Body of pancreas (tissue), 4 donors: ENCODE measurements at places on chromosomes 7 and 10.
A peak's percentile ranks its signal among the peaks of the same experiment; 100 is the strongest.

DNA sequence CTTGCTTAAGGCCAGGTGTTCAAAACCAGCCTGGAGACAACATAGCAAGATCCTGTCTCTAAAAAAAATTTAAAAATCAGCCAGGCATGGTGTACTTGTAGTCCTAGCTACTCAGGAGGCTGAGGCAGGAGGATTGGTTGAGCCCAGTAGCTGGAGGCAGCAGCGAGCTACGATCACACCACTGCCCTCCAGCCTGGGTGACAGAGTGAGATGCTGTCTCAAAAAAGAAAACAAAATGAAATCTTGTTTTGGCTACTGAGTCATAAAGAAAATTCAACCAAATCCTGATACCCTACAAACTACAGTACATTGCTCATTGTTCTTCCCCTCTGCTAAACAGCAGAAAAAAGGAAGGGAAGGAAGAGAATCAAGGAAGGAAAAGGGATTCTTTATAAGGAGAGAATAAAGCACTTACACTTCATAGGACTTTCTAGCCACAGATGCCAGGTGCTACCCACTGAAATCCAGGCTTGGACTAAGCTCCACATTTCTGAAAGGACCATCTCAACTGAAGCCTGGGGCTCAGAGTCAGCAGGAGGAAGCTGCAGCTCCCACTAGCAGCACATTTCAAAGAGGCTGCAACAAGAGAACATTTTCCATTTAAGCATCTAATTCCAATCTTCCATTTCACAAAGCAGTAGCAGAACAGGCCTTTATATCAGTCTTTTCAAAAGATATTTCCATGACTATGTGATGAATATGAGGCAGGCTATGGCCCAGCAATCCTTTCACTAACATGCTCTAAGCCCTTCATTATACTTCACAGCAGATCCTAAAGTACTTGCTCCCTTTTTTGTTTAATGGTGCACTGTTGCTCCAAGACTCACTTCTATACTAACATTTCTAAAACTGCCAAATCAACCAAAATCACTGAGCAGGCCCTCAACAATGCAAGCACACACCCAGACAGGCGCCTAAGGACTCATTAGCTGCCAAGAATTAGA, 13.5 kb downstream of the TNPO3 start:
- DNase-seq, result no peak

DNA sequence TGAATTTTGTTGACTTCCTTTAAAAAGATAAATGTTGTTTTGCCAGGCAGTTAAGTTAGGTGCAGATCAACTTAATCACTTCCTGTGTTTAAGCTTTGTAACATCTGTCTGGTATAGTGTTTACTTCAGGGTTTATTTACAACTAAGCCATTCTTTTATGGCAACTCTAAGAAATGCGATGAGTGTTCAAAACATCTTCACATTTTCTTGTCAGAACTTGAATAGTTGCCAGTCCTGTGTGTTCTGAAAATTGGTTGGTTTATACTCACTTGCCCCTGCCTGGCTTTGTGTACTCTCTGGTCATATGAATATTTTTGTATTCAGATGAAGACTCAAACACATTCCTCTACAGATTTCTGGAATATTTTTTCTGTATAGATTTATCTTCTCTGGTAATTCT, 327.2 kb downstream of the MDFIC start:
- DNase-seq, result no peak

DNA sequence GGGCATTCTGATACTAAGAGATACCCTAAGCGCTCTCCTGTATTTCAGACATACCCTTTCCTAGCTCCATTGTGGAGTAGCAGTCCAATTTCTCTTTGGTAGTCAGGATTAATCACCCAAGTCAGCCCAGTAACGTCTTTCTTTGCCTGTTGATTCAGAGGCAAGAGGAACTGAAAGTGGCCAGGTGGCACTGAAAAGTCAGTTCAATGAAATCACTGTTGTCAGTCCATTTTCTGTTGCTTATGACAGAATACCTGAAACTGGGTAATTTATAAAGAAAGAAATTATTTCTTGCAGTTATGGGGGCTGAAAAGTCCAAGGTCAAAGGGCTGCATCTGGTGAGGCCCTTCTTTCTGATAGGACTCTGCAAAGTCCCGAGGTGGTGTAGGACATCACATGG, 40.2 kb downstream of the ANKRD61 start:
- DNase-seq, result no peak

GRCh38 chr7:137151041-137151689, 192.4 kb downstream of the PTN start:
- DNase-seq, result no peak

- DNase-seq, result no peak
Measured at GRCh38 chr7:92988051-92988450, 129.7 kb downstream of the SAMD9 start.

- DNase-seq, result no peak
Measured at GRCh38 chr10:78559661-78560340, 509.0 kb upstream of the ZMIZ1 start.

DNA sequence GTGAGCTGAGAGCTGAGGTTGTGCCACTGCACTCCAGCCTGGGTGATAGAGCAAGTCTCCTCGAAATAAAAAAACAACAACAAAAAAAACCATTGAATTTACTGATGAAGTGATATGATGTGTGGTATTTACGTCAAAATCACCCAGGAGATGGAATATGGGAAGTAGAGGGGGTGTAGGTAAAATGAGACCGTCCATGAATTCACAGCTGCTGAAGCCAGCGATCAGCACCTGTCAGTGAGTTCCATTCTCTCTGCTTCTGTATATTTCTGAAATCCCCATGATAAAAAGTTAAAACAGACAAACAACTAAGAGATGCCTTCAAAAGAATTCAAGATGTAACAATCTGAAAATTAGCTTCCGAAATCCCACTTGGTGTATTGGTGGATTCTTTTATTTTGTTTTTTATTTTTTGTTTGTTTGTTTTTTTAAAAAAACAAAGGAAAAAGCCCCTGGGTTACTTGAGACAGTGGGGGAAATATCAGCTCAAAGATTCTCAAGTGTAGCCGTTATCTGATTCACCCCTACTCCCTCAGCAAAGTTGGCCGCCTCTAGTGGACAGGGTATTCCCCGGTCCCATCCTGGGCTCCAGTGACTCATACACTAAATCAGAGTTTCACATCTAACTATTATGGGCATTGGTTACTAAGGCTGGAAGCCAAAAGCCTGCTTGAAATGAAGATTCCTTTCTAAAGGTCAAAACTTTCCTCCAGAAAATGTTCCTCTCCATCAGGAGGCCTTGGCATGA, 76.4 kb downstream of the MAP3K8 start:
- DNase-seq, result peak; percentile 17

- no peak for DNase-seq
Measured at GRCh38 chr7:31955641-31956040, 114.6 kb downstream of the PDE1C start.

- DNase-seq, result no peak
Measured at GRCh38 chr7:64870656-64871055, 32.4 kb upstream of the ZNF273 start.

DNA sequence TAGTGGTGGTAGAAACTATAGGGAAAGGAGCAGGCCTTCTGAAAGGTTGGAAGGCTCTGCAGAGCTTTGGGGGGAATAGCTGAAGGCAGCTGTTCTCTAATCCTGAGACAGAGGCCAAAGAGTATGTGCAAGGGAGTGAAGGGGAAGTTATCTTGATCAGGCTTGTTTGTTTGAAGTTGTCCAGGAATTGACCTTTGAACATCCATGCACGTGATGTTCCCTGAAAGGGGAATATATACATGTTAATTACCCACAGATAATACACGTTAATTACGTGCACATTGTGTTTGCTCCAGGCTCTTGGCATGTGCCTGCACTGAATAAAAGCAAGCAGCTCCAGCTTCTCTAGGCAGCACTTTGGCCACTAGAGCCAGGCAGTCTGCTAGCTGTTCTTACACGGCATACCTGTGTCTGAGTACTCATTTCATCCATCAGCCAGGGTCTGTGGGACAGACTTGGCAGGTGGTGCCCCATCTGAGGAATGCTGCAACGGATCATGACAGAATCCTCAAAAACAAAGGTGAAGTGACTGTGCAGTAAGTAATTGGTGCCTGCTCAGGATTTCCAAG, 18.0 kb upstream of the STARD3NL start:
- no peak for DNase-seq

- no peak for DNase-seq
Measured at GRCh38 chr7:15692501-15693020, 6.1 kb upstream of the MEOX2 start.

DNA sequence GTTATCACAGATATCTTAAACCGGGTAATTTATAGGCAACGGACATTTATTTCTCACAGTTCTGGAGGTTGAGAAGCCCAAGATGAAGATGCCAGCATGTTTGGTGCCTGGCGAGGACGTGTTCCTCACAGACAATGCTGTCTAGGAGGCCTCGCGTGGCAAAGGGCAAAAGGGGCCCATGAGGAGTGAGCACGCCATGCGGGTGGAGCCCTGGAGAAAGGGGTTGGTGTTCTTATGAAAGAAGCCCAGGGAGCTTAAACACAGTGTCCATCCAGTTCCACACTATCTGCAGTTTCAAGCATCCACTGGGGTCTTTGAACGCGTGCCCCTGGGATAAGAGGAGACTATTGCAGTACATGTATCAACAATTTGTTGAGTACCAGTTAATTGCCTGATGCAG, 51.4 kb downstream of the CXCL12 start:
- DNase-seq, result no peak

DNA sequence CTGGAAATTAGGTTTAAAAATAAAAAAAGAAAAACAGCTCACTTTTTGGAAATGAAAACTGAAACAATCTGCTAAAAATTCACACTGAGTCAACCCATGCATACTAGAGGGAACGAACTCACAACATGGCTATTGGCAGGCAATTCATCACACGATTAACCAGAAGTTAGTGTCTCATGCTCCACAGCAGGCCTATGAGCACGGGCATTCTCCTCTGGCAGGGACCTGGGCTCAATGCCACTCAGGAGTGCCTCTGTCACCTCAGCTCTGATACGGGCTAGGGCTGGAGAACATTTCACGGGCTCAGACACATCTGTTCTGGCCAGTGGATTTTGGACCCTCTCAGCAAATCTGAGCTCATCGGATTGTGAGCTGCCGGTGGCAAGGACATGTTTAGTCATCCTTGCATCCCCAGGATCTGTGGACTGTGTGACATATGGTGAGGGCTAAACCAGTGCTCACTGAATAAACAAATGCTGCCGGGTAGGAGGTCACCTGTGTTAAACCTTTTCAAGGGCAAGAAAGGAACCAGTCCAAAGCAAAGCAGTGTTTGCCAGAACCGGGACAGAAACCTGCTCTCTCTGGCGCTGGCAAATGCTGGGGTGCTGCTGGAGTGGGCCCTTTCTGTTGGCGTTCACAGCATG, 40.1 kb downstream of the POLR3A start:
- DNase-seq, result peak; percentile 65

GRCh38 chr7:100894860-100895700, 608 bp downstream of the ACHE start:
- peak; percentile 58 for DNase-seq

GRCh38 chr10:128480601-128481000, 354.4 kb upstream of the MKI67 start:
- DNase-seq, result no peak

- DNase-seq, result no peak
Measured at GRCh38 chr10:58041901-58042300, 225.8 kb downstream of the IPMK start.

DNA sequence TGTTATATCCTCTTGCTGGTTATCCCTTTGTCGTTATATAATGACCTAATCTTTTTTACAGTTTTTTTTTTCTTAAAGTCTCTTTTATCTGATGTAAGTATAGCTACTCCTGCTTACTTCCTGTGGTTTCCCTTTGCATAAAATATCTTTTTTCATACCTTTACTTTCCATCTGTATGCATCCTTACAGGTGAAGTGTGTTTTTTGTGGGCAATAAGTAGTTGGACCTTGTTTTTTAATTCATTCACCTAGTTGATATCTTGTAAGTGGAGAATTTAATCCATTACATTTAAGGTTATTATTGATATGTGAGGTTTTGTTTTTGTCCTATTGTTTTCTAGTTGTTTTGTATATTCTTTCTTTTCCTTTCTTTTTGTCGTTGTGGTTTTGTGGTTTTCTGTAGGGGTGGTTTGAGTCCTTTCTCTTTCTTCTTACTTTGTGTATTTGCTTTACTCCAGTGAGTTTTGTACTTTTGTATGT, 168.6 kb downstream of the MLLT10 start:
- no peak for DNase-seq

GRCh38 chr7:28408960-28409715, 3.2 kb upstream of the CREB5 start:
- DNase-seq, result peak; percentile 94

DNA sequence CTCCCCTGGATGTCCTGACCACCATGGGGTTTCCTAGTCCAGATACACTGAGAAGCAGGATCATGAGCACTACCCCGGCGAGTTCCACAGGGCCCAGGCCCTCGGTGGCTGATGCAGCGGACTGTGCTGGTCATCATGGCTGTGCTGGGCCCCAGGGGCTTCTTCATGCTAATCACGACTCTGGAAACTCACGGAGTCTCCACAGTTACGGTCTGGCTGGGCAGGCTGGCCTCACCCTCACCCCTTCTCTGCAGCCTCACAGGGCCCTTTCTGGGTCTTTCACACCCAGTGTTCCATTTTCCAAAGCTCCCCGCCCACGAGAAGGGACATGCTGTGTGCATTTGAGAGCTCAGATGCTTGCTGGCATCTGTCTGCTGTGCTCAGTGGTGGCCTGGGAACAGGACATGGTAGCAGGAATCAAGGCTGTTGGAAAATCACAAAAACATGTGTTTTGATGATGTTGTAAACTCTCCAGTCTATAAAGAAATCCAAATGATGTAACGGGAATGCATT, 119.0 kb downstream of the PTPN20 start:
- peak; percentile 3 for DNase-seq

- no peak for DNase-seq
Measured at GRCh38 chr10:30557884-30558283, 71.7 kb downstream of the LYZL2 start.

GRCh38 chr7:158487631-158488151, 99.9 kb downstream of the PTPRN2 start:
- DNase-seq, result no peak

- no peak for DNase-seq
Measured at GRCh38 chr7:75793676-75794075, 19.9 kb downstream of the CCL24 start.

DNA sequence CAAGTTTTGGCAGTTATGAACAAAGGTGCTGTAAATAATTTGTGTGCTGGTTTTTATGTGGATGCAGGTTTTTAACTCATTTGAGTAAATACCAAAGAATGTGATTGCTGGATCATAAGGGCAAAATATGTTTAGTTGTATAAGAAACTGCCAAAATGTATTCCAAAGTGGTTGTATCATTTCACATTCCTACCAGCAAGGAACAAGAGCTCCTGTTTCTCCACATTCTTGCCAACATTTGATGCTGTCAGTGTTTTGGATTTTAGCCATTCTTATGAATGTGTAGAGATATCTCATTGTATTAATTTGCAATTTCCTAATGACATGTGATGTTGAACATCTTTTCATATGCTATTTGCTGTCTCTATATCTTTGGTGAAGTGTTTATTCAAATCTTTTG, 207.3 kb upstream of the LRGUK start:
- DNase-seq, result no peak

DNA sequence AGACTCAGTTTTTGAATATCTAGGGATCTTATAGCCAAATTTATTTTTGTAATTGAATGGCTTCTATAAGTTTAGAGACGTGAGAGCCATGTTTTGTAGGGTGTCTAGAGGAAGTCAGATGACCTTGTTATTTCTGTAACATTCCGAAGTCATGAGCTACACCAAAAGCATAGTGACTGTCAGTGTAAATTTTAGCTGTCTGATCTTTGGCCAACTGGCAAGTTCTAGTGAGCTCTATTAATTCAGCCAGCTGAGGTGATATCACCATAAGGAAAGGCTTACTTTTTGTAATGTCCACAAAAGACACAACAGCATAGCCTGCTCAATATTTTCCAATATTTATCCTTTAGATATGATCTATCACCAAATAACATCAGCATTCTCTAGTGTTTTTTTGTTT, 9.9 kb upstream of the NT5C3A start:
- no peak for DNase-seq
